Tongue (tissue), 3 donors: ENCODE measurements at places on chromosomes 11 and 22.

GRCh38 chr11:92717240-92717639 lies 252.2 kb upstream of the MTNR1B start:
- no peak for DNase-seq

- DNase-seq = no peak
Measured at GRCh38 chr11:13278609-13279486, 1.3 kb downstream of the BMAL1 start.

DNA sequence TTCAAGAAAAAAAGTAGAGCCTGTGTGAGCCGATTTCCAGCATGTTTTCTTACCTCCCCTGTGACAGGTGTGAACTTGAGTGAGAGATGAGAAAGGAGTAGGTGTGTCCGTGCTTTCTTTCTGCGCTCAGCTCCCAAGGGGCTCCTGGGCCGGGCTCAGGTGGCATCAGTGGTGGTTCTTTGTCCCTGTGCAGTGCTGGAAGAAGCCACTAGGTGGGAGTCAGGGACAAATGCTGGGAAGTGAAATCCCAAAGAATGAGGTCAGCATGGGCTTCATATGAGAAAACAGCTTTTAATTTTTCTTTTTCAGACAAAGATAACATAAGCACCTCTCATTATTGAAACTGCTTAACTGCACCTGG lies 57.8 kb downstream of the PPFIBP2 start:
- peak; percentile 92 for DNase-seq

GRCh38 chr11:68303982-68304780 lies 8.2 kb upstream of the LRP5 start:
- DNase-seq = no peak

GRCh38 chr11:6618117-6619003 lies 862 bp downstream of the TPP1 start:
- DNase-seq = peak; percentile 52

DNA sequence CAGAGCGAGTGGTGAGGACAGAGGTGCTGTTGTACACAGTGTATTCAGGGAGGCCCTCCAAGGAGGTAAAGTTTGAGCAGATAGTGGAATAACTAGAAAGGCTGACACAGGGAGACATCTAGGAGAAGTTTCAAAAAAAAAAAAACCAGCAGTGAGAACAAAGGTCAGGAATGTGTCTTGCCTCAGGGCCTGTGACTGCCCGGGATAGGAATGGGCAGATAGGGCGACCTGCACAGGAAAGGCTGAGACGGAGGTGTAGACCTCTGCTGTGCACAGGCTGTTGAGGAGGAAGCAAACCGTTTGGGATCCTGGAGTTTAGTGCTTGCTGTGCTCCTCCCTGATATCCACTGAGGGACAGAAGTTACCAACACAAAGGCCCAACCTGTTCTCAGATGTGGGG lies 406.5 kb upstream of the B3GAT1 start:
- DNase-seq = no peak

DNA sequence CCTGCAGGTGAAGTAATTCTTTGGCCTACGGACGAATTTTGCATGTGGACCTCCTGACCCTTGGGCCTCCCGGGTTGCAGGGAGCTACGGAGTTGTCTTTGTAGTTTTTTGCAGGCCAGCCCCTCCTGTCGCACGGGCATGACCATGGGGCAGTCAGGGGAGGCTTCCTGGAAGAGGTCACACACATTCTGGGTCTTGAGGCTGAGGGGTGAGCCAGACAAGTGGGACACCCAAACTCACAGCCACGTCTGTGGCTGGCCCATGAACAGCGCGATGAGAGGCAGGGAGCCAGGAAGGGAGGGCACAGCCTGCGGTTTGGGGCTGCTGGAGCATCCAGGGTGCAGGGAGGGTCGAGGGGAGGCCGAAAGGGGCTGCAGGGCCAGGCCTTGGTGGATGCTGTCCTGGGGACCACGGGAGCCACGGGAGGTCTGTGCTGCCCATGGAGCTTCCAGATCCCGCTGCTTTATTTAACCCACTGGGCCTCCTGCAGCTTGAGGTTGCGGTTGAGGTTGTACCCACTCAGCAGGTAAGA lies 78.9 kb downstream of the FBLN1 start:
- DNase-seq = no peak

DNA sequence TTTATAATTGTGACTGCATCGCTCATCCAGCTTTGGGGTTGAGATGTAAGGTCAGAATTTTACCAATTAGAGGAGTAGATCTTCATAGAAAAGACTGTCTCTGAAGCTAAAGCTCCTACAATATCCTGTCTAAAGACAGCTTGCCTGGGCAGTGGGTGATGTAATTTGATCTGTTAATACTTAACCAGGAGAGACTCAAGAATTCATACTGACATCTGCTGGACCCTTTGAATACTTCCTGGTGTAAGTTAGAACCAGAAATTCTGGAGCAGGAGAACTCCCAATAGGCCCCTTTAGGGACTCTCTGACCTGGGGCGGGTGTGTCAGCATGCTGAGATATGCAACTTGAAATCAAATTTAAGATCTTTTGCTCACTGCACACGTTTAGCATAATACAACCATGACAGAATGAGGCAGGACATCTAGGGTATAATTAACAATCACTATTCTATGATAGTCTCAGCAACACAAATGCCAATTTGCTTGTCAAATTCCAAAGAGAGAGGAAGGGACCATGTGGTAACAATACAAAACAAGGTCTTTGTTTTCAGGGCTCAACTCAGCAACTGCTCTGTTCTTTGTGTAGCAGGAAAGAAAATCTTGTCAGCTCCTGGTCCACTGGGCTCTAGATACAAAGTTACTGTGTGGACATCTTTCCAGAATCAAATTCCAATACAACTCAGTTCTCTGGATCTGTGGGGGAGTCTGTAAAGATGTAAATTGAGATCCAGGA lies 143.9 kb downstream of the INSC start:
- DNase-seq = peak; percentile 56

DNA sequence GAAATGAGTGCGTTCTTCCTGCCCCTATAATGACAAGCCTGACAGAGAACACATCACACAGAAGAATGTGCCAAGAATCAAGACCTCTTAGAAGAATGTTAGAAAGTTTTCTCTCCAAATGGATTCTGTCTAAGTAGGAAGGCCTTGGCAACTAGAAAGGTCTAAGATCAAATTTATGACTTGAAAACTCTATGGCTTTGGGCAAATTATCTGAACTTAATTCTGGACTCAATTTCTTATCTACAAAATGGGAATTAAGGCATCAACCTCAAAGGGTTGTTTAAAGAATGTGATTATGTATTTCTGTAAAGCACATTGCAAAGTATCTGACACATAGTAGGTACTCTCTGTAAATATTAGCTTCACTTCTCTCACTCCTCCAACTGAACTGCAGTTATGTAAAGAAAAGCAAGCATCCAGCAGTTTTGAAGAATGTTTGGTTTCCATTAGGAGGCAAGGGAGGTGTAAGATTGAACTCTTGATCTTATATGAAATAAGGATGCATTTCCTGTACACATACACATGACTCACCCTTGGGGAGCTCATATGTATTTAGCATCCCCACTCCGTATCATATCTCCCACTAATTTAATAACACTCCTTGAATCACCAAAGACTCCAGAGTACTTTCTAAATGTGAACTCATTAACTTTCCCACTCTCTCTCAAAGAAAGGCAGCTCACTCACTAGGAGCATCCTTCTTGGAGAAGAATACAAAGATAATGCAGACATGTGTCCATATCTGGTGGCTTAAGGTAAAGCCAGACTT lies 77.6 kb downstream of the ETS1 start:
- DNase-seq = no peak

GRCh38 chr11:119992171-119993051 lies 145.5 kb downstream of the TRIM29 start:
- no peak for DNase-seq

- DNase-seq = no peak
Measured at GRCh38 chr11:111570796-111571195, 30.3 kb downstream of the LAYN start.
